ENCODE measurements at places on chromosomes 2 and 18.

DNA sequence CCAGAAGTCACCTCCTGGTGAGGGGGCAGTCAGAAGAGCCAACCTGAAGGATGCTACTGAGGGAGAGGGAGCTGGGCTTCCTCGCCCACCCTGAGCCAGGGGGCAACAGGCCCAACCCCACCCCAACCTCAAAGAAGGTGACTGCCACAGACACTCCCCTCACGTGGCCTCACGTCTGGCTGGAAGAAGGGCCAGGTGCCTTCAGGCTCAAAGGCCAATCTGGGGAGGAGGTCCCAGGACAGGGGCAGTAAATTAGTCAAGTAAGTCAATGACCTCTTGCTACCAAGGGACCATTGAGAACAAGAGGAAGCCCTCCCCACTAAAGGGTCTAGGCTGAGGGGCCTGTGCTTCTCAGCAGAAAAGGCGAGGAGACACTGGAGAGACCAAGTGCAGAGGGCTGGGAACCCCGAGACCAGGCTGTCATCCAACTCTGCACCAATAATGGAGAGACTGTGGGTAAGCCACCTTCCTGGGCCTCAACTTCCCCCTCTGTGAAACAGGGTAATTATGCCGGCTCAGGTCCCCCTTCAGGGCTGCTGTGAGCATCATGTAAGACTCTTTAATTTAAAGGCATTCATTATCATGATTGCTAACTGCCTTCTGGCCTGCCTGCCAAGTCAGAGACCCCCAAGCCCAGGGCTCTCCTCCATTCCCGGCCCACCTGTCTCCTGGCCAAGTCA lies 20.2 kb upstream of the TNS1 start:
- no peak for DNase-seq

GRCh38 chr18:48666613-48667012 lies 127.8 kb downstream of the CTIF start:
- no peak for DNase-seq

- no peak for DNase-seq
Measured at GRCh38 chr2:150063432-150063889, 424.0 kb downstream of the RND3 start.

GRCh38 chr2:60569680-60570111 lies 16.2 kb upstream of the BCL11A start:
- DNase-seq, result no peak

DNA sequence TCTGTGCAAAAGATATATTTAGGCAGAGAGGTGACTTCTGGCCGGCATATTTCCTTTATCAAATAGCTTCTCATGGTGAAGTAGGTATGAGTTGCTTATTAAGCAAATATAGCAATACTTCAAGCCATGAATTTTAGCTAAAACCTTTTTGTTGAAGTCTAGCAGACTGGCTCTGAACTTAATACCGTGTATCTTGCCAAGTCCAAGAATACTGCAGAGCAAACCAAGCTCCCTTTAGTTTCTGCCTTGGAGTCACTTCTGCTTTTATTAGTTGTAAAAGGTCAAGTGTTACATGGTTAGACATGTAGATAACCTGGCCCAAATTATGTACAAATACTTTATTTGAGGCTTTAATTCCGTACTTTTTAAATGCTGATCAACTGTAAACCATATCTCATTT lies 627.6 kb upstream of the PKDCC start:
- DNase-seq, result no peak

DNA sequence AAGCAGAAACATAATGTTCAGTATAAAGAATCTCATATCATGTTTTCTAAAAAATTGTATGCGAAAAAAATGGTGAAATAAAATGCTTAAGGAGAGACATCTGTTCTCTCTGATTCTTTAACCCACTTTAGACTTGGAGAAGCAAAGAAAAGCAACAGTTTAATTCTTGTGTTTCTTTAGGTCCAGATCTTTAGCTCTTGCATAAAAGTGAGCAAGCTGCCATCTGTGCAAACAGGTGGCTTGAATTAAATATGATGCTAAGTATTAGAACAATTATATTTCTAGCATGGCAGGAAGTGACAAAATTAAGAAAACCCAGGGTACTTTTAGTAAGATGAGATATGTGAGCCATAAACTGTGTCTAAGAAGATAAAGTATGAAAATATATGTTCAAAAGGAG lies 1038.3 kb downstream of the DPP10 start:
- DNase-seq, result no peak

DNA sequence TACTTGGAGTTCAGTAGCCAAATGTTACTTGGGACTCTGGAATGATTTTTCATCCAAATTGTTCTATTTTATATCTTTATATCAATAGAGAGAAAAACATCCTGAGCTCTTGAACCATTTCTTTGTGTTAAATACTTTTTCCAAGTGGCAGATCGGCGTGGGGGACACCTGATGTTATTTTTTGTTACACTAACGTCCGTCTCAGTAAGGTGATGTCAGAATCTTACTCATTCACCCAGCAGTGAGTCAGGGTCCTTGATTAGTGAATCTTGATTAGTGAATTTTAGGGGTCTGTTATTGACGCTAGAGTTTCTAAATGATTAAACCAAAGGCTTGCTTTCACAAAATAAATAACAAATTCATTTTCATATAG lies 1.7 kb downstream of the MIB1 start:
- DNase-seq, result no peak

DNA sequence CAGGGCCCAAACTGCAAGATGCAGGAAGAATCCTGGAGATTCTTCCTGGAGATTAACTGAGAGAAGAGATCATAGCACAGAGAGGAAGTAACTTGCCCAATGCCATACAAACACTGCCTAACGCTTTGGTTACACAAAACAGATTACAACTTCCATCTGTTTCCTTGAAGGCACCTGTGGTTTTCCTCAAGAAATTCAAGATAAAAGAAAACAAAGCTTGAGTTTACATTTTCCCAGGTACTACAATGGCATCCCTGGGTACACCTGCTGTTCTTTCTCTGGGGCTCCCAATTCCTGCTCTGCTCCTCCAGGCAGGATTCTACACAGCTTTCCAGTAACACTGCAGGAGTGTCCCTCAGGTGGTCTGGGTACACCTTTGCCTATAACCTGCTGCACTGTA lies 781.9 kb upstream of the ID2 start:
- DNase-seq, result no peak

Data from D341Med (cell line).